ENCODE measurements at places on chromosomes 7 and 10.

DNA sequence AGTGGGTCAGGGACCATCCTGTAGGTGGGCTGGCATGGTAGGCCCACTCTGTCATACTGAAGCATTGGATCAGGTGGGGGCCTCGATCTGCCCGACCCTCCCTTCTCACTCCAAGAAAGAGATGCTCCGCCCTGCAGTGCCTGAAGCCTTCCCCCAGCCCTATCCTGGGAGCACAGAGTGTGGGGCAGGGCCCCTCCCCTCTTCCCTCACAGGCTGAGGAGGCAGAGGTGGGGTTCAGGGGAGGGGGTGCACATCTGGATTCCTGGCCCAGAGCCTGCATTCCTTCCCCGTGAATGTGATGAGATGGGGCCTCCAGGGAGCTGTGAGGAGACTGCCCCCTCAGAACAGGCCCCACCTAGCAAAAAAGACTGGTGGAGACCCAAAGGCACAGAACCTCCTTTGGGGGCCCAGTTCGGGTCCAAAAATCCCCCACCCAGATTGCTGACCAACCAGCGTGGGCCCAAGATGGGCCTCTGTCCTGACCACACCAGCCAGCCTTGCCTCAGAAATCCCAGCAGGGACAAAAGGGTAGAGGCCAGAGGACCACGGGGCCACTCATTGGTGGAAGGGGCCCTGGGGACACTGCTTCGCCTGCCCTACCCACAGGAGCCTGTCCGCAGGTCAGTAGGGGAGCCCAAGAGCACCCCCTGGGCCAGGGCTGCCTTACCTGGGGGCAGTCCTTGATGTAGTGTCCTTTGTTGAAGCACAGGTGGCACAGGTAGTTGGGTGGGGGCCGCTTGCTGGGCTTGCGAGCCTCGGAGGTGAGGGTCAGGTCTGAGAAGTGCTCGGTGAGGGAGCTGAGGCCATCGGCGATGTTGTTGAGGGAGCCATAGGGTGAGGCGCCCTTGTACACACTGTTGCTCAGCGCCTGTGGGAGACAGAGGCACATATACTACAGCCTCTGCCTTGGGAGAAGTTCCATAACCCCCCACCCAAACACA lies 13.3 kb downstream of the ZCCHC24 start:
- no peak for DNase-seq

GRCh38 chr10:87503886-87504285 lies 807 bp upstream of the MINPP1 start:
- DNase-seq, result no peak

DNA sequence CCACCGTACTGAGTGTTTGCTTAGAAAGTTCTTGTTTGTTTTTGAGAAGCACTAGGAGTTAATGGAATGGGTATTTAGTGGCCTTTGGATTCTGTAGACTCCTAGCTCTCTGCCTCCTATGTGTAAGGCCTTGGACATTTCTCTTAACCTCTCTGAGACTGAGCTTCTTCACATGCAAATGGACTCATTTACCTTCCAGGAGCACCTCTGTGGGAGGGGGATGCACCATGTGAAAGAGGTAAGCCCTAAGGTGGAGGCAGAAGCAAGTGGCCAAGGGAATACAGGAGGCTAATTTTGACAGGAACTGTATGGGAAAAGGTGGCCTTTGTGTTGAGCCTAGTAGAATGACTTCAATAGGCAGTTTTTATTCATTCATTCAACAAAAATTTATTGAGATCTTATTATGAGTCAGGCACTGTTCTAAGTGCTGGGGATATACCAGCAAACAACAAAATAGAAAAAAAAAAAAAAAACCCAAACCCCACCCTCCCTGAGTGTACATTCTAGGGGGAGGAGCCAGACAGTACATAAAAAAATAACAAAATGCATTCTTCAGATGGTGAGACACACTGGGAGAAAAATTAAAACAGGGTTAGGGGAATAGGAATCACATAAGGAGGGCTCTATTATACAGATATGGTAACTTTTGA lies 9.2 kb upstream of the EPHA1 start:
- no peak for DNase-seq

DNA sequence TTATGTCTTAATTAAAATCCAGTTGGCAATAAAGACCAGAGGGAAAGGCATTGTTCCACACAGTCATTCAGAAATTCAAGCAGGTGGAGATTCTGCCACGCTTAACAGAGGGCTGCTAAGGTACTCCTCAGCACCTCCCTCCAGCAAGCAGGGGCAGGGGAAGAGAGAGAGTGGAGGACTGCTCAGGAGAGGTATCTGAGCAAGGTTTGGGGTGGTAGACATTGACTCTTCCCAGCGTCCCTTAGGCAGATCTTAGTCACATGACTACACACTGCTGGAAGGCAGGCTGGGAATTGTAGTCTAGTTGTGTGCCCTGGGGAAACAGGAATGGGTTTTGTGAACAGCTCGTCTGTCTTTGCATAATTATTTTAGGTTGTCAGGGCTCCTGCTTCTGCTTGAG lies 181.6 kb downstream of the NPSR1 start:
- DNase-seq, result no peak

DNA sequence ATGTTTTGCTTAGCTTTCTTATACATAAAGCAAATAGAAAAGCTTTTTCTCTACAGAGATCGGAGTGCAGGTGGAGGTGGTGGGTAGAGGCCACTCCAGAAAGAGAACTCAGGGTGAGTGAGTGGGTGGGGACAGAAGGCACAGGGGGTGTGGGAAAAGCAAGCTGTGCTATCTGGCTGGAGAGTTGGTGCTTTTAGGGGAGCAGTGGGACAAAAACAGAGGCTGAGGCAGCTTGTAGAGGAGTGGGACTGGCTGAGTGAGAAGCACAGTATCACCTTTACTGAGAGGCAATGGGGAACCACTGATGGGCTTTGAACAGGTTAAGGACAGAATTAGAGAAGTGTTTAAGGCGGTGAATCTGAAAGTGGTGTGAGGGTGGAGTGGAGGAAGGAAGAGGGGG lies 275.3 kb downstream of the TCF7L2 start:
- DNase-seq, result no peak

DNA sequence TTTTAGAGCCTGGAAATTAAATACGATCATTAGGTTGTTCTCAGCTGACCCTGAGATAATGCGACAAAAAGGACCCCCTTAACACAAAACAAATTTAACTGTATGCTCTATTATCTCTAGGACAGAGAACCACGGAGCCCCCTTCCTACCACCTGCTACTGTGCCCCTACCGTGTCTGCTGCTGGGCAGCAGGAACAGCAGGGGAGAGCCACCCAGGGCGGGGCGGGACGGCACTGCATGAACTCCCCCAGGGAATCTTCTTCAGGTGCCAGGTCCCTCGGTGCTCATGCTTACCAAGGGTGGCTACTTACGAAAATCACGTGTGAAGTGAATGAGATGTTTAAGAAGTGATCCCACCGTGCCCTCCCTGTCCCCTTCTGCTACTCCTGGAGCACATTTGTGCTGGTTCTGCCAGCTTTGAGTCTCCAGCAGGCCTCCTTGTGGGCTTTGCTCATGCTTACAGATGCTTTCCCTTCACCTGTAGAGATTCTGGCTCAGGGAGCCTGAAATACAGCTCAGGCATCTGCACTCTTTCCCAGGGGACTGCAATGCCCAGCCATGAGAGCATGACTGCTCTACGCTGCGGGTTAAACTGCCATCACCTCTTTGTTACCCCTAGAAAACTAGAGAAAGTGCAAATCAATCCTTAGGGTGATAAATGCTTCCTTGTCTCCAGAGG lies 59.9 kb downstream of the MRPL32 start:
- DNase-seq, result no peak

GRCh38 chr10:132636358-132636757 lies 98.8 kb downstream of the INPP5A start:
- no peak for DNase-seq

DNA sequence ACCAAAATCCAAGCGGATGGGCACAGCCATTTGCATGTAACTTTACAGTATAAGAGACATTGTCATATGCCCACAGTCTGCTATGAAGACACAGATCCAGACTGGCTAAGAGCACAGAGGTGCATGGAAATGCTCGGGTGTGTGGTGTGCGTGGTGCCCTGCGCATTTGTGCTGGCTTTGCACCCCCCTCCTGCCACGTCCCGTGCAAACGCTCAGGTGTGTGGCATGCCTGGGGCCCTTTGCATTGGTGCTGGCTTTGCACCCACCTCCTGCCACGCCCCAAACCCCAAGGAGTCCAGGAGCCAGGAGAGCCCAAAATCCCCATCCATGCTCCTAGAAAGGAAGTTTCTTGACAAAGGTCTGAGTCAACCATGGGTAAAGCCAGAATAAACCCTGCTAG lies 306.2 kb downstream of the PTPRN2 start:
- DNase-seq, result no peak

DNA sequence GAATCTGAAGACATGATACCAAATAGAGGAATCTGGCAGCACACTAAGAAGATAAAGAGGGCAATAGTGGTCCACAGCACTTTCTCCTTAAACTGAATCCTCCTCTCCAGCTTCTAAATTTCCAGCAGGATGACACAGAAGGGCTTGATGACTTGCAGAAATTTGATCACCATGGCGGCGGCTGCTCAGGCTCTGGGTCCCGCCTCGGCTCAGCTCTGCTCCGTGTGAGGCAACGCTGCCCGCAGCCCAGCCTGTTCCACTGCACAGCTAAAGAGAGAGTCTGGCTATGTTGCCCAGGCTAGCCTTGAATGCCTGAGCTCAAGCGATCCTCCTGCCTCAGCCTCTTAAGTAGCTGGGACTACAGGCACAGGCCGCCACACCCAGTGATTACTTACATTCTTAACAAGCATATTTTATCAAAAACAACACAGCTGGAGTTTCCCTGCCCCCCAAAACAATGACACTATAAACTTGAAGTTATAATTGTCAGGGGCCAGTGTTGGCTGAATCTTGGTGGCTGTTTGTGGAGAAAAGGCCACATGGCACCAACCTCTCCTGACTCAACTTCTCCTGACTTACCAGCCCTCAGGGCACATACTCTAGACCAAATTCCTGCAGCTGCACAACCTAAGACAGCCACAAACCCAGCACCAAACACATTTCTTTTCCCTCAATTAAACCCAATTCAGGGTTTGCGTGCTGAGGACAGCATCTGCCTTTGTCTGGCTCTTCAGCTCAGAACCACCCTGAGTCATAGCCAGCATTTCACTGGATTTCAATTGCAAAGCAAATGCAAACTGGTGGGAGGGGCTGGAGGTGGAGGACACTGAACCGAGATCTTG lies 11.6 kb upstream of the TNPO3 start:
- no peak for DNase-seq

DNA sequence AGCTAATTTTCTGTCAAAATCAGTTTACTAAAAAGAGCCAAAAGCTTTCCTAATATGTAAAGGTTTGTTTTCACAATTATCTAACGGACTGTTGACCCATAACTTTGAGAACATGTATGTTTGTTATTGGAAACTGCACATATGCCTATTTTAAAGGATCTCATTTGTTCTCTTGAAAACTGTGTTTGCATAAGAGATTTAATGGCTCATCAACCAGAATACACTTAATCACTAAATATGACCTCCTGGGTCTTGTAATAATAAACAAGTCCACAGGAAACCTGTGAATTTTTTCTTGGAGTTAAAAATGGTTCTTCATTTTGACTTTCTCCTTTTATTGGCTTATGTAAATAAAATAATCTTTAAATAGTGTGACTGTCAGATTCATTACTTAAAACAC lies 48.3 kb upstream of the STEAP1B start:
- no peak for DNase-seq

DNA sequence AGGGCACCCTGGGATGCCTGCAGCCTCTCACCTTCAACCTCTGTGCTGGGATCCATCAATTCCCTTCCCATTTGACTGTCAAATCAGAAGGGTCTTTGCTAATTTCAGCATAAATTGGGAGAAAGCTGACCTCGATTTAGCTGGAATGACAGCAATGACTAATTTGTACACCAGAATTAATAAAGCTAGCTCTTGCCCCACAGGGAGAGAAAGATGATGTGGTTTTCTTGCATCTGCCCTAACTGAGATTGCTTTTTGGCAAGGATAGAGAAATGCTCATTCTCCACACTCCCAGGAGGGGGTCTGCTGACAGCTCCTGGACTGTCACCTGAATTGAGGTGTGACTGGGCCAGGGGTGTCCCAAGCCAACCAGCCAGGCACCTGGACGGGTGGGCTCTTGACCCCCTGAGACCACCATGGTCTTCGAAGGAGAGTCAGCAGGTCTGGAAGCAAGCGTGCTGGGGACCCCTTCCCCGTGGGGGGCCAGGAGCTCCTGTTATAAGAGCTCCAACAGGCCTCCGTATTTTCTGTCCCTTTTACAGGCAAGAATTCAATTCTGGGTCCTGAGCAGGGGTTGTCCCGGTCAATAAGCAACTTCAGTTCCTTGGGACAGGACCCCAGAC lies 42.1 kb downstream of the RBM17 start:
- DNase-seq, result no peak

- no peak for DNase-seq
These were observed 931 bp downstream of the SH2D4B start for GRCh38 chr10:80538481-80539185.

DNA sequence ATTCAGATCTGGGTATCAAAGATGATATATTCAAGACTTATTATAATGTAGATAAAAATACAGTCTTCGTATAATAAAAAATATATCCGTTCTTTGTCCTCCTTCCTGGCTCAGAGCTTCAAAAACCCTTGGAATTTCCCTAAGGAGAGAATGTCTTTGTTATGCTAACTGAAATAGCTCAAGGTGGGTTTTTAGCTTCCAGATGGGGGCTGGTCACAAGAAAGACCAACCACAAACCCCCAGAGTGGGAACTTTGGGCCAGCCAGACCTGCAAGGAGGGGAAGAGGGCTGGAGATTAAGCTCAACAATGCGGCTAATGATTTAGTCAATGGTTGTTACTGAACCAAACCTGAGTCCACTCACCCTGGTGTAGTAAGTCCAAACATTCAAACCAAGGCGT lies 196.4 kb downstream of the SDHAF3 start:
- DNase-seq, result no peak

- no peak for DNase-seq
These were observed 273.3 kb upstream of the LRGUK start for GRCh38 chr7:133853706-133854276.

GRCh38 chr10:18204039-18204835 lies 64.0 kb downstream of the CACNB2 start:
- DNase-seq, result no peak
